ENCODE measurements at places on chromosomes 2 and 18.

DNA sequence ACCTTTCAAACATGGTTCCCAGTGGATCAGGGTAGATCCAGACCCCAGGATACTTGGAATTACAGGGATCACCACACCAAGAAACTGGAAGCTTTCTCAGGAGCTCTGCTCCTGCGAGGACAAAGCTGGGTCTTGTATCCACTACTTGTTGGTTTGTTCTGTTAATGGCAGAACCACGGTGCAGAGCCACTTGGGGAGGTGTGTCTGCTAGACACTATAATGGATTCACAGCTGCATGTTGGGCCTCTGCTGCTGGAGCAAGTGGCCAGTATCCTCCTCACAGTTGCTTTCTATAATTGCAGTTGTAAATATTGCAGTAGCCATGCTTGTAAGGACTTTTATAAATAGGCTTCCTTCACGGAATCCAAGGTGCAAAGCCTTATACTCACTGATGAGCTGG is 12.9 kb downstream of the FOSL2 start:
- DNase-seq = no peak

- no peak for DNase-seq
These were observed 30.4 kb downstream of the ODC1 start for GRCh38 chr2:10417551-10418335.

DNA sequence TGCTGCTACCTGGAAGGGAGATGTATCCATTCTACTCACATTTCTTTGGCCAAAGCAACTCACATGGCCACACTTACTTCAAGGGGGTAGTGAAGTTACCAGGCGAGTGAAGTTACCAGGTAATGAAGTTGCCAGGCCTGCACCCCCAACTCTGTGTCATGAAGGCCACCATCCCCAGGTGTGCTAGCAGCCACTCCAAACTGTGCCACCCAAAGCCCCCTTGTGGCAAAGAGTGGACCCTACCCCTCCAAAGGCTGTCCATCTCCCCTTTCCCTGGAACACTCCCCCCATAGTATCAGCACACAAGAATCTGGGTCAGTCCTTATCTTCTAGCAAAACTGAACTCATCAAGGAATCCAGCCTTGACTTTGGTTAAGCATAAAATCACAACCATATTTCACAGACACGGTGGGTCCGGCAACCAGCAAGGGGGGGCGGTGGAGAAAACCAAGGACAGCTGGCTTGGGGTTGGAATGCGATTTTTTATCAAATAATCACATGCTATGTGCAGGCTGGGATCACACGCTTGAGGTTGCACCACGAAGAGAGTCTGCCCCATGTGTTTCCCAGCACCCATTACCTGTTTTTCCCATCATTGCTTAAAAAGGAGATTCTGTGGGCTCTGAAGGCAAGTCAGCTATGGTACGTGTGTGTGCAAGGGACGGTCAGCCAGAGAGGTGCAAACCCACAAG is 60.9 kb downstream of the ZFP36L2 start:
- DNase-seq = no peak

GRCh38 chr2:131521961-131522781 is 5.5 kb upstream of the CCDC74A start:
- DNase-seq = no peak

DNA sequence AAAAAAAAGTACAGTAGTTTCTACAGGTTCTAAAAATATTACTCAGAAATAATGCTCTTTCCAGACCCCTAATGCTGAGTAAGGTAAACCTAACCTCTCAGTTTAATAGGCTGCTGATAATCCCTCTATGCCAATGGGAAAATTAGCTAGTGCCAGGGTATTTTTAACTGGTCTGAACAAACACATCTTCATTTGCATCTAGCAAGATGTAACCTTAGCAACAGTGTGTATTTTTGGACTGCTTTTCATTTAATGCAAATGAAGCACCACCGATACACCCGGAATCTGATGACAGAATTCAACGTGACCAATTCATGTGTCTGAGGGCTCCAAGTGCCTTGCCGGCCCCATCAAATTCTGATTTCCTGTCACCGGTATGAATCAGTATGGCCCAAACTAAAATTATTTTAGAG is 47.4 kb upstream of the CYRIA start:
- DNase-seq = no peak

DNA sequence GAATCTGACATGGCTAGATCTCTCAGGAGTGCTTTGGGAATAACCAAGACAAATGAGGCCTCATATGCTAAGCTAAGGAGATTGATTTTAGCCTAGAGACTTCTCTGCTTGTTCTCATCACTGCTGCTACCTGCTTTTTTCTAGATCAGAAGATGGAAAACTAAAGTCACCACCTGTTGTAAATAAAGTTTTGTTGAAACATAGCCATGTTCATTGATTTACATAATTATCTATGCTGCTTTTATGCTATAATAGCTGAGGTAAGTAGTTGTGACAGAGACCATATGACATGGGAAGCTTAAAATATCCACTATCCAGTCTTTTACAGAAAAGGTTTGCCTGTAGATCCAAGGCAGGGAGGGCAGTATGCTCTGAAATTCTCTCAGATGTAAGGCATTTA is 46.1 kb upstream of the CYP26B1 start:
- DNase-seq = no peak

DNA sequence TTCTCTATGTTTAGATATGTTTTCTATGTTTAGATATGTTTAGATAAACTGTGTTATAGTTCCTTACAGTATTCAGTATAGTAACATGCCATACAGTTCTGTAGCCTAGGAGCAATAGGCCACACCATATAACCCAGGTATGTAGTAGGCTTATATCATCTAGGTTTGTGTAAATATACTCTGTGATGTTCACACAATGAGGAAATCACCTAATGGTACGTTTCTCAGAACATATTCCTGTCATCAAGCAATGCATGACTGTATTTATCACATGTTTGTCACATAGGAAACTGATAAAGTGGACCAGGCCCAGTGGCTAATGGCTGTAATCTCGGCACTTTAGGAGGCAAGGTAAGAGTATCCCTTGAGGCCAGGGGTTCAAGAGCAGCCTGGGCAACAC is 44.0 kb downstream of the RNF138 start:
- no peak for DNase-seq

Measured in stromal cell of bone marrow (primary cell).